ENCODE measurements at places on chromosomes 2 and 18.

DNA sequence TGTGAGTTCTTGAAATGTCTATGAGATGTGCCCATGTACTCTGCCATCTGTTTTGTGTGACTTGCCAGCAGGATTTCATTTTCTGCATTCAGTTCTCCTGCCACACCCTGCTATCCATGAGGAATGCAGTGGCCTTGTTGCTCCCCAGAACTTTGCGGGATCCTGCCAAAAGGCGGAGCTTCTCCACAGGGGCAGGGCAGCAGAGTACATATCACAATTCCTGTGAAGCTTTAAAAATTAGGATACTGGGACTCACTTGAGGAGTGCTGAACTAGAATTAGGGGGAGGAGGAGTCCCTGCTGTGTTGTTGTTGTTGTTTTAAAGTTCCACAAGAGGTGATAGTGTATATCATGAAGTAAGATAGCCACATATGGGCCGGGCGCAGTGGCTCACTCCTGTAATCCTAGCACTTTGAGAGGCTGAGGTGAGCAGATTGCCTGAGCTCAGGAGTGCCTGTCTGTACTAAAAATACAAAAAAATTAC lies 76.4 kb downstream of the TANC1 start:
- peak; percentile 77 for ATAC-seq

DNA sequence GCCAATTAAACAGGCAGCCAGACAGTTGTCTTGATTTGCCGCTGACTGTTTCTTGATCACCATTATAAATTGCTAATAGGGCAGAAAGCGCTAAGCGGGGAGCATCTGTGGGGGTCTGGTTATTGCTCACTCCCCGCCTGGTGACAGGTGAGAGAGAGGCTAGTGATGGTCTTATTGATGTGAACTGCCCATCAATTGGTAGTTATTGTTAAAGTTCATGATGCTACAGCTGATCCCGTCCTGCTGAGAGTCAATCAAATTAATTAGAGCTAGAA lies 148.5 kb downstream of the LNPK start:
- ATAC-seq, result no peak

DNA sequence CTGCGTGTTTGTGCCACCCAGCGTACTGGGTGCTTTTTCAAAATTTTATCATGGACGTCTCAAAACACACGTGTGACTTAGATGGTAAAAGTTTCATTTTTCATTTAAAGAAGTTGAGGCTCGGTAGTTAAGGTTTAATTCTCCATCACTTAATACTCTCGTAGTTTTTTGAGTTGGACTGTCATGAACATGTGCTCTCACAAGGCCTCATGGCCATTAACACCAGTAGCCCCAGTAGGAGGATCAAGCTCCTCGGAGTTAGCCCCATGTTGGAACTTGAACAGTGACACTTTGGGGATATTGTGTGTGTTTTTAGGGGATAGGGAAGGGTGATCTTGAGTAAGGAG lies 15.3 kb downstream of the NMUR1 start:
- ATAC-seq, result no peak

GRCh38 chr18:2910261-2910660 lies 63.5 kb downstream of the EMILIN2 start:
- no peak for ATAC-seq

- ATAC-seq, result no peak
Observed at GRCh38 chr2:188746727-188747126, 227.4 kb upstream of the COL3A1 start.

DNA sequence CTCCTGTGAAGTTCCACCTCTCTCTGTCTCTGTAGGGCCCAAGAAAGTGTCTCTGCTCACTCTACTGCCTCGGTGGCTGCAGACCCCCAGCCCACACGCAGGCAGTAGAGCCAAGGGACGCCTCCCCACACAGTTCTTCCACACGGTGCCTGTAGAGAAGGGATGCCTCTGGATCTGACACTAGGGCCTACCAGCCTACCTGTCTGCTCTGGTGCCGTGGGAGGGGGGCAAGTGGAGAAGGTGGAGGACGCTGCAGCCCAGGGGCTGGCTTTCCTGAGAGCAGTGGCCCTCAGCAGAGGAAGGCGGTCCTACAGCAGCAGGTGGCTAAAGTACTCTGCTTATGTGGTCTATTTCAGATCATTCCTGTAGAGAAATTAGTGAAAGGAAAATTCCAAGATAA lies 9.0 kb upstream of the TMEM214 start:
- no peak for ATAC-seq

DNA sequence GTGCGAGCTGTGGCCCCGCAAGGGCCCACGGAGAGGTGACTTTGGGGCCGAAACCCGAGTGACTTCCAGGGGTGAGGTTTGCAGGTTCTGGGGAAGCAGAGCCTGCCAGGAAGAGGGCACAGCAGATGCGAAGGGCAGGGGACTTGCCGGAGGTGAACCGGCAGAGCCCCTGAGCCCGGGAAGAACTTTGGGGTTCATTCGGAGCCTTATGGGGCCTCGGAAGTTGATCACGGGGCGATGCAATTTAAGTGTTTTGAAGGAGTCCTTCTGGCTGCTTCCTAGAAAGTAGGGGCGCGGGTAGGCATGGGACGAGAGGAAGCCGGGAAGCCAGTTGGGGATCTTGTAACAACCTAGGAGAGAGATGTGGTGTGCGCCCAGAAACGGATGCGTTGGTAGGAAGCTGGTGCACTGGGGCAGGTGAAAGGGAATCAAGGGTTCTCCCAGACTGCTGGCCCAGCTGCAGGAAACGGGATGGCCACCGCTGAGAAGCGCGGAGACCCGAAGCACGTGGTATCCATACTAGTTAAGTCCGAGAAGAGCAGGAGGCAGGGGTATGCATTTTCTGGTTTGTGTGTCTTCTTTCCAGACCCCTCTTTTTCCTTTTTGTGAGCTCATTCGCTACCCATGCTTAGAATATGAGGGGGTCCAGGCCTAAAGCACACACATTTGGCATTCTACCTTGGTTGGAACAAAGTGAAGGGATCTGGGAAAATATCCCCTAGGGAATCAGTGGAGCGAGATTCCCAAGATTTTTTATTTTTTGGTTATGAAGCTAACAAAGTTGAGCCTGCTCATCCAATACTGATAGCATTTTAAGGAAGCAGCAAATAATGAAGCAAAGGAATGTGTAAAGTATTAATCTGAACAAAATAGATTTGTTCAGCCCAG lies 758 bp downstream of the SCLY start:
- ATAC-seq, result peak; percentile 37

GRCh38 chr18:54806526-54806925 lies 21.8 kb upstream of the RAB27B start:
- no peak for ATAC-seq

Measured in SK-N-SH treated with all-trans-retinoic acid at 6 μM for 48 hours (cell line).